ENCODE measurements at places on chromosomes 4 and X. TPM values are rescaled to one million over a fixed set of nuclear protein-coding genes. Genes with fewer than 3 reads are reported as not detected.

GAGE2A gene
- total RNA-seq: not detected

HPGDS gene
- 2.0 TPM for total RNA-seq

GAGE10 gene
- not detected for total RNA-seq

DCHS2 gene
- 5.2 TPM for total RNA-seq

ANKRD50 gene
- 19.3 TPM for total RNA-seq

CLIC2 gene
- total RNA-seq: 18.4 TPM

ZNF182 gene
- total RNA-seq: 4.5 TPM

PFKFB1 gene
- 3.1 TPM for total RNA-seq

NMU gene
- total RNA-seq: not detected

RASSF6 gene
- total RNA-seq: 11.7 TPM

PRSS12 gene
- total RNA-seq: 3.6 TPM

CT45A10 gene
- total RNA-seq: not detected

ANAPC4 gene
- total RNA-seq: 36.1 TPM

PRR32 gene
- not detected for total RNA-seq

DDIT4L gene
- 3.8 TPM for total RNA-seq

ATP10D gene
- 15.7 TPM for total RNA-seq

HPSE gene
- total RNA-seq: 1.3 TPM

PCSK1N gene
- total RNA-seq: 2.2 TPM

COX7B2 gene
- not detected for total RNA-seq

FRMPD4 gene
- total RNA-seq: under 0.01 TPM

CSAG1 gene
- not detected for total RNA-seq

IL2 gene
- not detected for total RNA-seq

PF4V1 gene
- total RNA-seq: not detected

MAGEC1 gene
- not detected for total RNA-seq

PPARGC1A gene
- 4.0 TPM for total RNA-seq

RTL9 gene
- 0.32 TPM for total RNA-seq

NEUROG2 gene
- total RNA-seq: not detected

BANK1 gene
- 13.3 TPM for total RNA-seq

STBD1 gene
- 24.0 TPM for total RNA-seq

CPEB2 gene
- total RNA-seq: 33.4 TPM

METAP1 gene
- 22.9 TPM for total RNA-seq

PNMA6F gene
- total RNA-seq: not detected

VCX gene
- total RNA-seq: not detected

CTAG2 gene
- not detected for total RNA-seq

RGN gene
- 3.8 TPM for total RNA-seq

HTN3 gene
- total RNA-seq: not detected

PDS5A gene
- 82.9 TPM for total RNA-seq

FDCSP gene
- total RNA-seq: not detected

DBET gene
- total RNA-seq: not detected

HAND2 gene
- 29.6 TPM for total RNA-seq

SHOX gene
- 0.80 TPM for total RNA-seq

All from breast epithelium (tissue), 4 donors.